ENCODE measurements at places on chromosomes 5 and 9. TPM values are rescaled to one million over a fixed set of nuclear protein-coding genes. Genes with fewer than 3 reads are reported as not detected.

DNA sequence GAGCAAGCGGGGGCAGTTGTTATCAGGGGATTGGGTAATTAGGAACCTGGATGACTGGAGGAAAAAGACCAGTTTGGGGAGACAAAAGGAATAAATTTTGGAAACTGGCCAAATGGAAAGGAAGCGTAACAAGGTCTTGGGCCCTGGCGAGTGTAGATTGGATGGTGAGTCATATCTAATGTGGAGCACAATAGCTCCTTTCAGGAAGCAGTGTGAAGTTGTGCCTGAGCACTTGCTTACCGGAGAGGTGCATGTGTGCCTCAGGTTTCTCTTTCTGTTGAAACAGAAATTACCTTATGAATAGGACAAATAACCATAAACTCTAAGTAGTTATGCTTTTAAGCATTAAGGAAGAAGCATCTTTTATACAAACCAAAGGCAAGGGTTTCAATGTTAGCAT, 176.4 kb downstream of the KIF4B start:
- DNase-seq, result no peak

The PLAC8L1 gene
- not detected for total RNA-seq

- DNase-seq, result no peak
Measured at GRCh38 chr9:3526997-3527940, 1.5 kb upstream of the RFX3 start.

DNA sequence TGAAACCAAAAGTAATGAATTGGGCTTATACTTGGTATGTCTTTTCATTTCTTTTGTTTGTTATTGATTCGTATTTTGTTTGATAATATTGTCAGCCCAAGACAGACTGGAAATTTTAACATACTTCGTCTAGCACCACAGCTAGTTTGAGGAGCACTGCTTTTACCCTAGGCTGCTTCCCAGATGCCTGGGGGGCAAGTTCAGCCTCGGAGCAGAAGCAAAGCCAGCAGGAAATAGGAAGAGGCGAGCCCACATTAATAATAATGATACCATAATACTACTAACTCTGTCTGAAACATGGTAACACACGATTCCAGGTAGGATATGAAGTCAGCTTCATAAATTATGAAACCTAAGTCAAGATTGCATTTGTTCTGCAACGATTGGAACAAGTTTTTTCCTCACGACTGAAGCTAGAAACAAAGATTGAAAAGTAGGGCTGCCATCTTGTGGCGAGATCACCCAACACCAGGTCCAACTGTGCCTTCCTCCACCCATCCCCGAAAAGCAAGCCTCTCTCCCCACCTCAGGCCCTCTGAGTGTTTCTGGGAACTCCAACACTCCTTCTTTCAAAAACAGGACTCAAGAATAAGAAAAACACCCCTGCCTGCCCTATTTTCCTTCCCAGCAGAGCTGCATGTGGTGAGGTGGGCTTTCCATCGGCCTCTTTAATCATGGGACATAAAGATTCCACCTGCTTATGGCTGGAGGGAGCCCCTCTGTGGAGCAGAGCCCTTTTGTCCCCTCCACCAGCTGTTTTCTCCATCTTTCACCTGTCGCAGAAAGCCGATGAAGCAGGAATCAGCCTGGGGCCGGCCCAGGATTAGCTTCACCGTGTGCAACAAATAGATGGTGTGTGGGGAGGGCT, 236.4 kb downstream of the CAAP1 start:
- DNase-seq, result no peak

- DNase-seq, result no peak
Measured at GRCh38 chr5:402615-403359, 40.2 kb upstream of the EXOC3 start.

GRCh38 chr9:89474939-89475338, 23.0 kb downstream of the SEMA4D start:
- DNase-seq, result no peak

DNA sequence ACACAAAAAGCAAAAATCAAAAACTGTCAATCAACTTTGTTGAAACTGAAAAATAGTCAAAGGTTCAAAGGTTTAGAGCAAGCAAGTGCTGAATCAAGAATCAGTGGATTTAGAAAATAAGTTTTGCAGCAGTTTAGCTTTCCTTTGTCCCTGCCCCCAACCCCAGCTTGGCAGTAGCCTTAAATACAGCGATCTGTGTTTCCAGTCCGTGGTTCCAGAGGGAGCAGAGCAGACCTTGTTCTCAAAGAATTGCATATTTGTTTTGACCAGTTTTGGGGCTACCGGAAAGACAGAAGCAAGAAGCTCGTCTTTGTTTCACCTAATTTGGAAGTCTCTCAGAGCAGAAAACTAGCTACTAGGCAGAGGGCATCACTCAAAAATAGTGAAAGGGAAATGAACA, 57.2 kb upstream of the PRDM9 start:
- DNase-seq, result no peak

Measured in right cardiac atrium (tissue), 5 donors.